Caki2 (cell line): ENCODE measurements at places on chromosomes 16 and 17.

- no peak for DNase-seq
Measured at GRCh38 chr17:76246080-76247066, 6.1 kb upstream of the RNF157 start.

- DNase-seq, result peak; percentile 95
Measured at GRCh38 chr16:30741461-30741914, 6.7 kb upstream of the PHKG2 start.

- peak; percentile 30 for DNase-seq
Measured at GRCh38 chr17:80253631-80254395, 6.8 kb upstream of the RNF213 start.

DNA sequence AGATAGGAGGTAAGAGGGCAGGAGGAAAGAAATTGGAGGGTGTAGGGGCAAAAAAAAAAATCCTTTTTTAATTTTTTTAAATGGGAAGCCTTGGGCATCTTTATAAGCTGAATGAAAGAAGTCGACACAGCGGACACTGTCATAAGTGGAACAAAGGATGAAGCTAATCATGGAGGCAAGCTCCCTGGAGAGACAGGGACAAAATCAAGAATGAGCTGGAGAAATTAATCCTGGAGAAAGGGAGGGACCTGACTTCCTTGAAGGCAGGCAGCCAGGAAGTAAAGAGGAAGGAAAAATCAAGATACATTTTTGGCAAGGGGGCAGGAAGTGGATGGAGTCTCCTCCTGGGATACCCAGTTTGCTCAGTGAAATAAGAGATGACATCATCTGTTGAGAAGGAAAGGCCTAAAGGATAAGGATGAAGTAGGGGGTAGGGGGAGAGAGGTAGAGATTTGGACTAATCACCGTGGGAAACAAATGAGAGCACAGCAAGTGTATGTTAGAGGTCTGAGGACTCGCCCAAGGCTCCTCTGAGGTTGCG, 179.3 kb downstream of the SLC39A11 start:
- no peak for DNase-seq

DNA sequence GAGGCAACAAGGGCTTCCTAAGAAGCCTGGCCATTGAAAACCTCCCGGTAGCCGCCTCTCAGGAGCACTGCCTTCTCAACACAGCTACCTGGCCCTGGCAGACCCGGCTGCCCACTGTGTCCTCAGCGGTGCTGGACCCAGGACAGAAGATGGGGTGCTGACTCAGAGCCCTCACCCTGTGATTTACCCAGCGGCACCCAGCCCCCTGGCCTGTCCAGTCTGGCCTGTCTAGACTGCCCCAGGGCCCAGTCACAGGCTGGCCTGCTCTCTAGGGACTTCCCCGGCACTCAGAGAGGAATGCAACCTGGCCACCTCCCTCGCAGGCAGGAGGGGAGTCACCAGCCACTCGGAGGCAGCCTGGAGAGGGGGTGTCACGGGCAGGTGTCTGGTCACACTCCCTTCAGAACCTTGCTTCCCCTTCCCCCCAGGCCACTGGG, 20.1 kb downstream of the PIEZO1 start:
- peak; percentile 79 for DNase-seq

DNA sequence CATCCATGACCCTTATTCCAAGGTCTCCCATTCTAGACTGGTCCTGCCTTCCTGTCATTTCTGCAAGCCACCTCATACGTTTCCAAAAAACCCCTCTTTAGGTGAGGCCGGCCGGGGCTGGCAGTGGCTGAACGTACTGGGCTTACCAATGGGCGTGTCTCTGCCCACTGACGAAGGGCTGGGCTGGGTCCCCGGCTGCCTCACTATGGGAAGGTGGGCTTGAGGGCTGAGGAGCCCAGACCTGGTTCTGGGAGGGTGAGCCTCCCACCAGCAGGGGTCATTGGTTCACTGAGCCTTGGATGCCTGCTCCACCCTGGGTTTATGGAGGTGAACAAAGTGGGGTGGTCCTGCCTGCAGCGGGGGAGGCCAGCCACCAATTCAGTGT, 19.9 kb downstream of the KDM8 start:
- DNase-seq, result no peak

- DNase-seq, result no peak
Measured at GRCh38 chr17:77999413-78000173, 41.1 kb downstream of the TNRC6C start.

- no peak for DNase-seq
Measured at GRCh38 chr16:85124636-85125346, 12.5 kb upstream of the CIBAR2 start.

GRCh38 chr17:51154176-51154575, 817 bp downstream of the NME1 start:
- DNase-seq, result no peak

DNA sequence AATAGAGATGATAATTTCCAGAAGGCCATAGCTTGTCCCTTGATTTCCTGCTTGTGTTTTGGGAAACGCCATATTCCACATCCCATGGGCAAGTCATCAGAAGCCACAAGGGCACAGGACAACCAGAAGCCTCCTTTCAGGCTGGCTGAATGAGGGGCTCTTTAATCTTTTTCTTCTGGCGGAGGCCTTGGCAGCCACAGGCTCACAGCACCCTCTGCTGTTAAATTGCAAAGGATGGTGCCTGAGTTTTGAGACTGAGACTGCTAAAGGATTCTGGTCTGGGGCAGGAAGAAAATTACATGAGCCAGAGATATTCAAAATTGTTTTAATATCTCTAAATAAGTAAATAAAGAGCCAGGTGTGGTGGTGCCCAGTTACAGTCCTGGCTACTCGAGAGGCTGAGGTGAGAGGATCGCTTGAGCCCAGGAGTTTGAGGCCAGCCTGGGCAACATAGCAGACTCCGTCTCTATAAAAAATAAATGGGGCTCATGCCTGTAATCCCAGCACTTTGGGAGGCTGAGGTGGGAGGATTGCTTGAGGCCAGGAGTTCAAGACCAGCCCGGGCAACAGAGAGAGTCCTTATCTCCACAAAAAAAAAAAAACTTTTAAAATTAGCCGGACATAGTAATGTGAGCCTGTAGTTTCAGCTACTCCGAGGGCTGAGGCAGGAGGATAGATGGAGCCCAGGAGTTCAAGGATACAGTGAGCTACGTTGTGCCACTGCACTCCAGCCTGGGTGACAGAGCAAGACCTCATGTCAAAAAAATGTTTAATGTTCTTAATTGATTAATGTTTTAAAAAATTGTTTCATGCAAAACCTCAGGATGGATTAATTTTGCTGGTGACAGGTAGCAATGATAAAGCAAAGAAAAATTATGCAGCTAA, 26.3 kb downstream of the AARSD1 start:
- DNase-seq, result peak; percentile 54

DNA sequence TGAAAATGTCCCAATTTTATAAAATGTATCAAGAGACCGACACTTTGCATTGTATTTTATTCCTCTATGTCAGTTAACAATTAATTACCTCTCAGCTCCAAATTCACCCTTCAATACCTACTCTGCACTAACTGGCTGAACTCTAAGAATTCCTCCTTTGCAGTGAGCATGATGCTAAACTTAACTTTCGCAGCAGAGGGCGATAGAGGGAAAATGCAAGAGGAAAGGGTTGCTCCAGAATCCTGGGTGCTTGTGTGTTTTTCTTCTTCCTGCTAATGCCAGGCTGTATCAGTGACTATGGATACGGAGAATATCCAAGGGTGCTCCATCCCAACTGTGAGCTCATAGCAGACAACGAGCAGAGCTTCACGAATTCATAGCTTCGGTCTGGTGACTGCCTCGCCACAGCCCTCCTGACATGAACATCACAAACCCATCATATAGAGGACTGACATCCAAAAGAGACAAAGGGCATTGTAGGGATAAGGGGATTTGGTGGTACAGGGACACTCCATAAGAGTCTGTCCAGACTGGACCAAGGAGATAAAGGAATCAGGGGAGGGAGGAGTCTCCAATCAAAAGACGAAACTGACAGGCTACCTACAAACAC, 172.9 kb downstream of the STX8 start:
- DNase-seq, result peak; percentile 19

GRCh38 chr17:34486761-34487160, 92.6 kb upstream of the TMEM132E start:
- no peak for DNase-seq

DNA sequence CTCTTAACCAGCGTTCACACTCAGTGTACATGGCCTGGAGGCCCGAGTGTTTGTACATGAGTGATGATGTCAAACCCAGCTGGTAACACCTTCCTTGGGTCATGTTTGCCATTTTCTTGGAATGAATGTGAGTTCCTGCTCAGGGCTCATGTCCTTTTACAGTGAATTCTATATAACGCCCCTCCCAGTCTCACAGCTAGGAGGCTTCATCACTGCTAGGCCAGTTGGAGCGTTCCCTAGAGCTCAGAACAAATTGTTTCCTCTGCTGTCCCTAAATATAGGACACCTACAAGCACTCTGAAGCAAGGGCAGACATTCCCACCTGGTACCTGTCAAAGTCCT, 5.5 kb downstream of the TIMM22 start:
- DNase-seq, result no peak

- no peak for DNase-seq
Measured at GRCh38 chr17:45227926-45228762, 6.5 kb downstream of the FMNL1 start.

- no peak for DNase-seq
Measured at GRCh38 chr17:68399638-68400403, 57.5 kb downstream of the WIPI1 start.

- no peak for DNase-seq
Measured at GRCh38 chr17:549177-550040, 165.2 kb downstream of the VPS53 start.

- no peak for DNase-seq
Measured at GRCh38 chr17:75153780-75154194, 525 bp downstream of the JPT1 start.

DNA sequence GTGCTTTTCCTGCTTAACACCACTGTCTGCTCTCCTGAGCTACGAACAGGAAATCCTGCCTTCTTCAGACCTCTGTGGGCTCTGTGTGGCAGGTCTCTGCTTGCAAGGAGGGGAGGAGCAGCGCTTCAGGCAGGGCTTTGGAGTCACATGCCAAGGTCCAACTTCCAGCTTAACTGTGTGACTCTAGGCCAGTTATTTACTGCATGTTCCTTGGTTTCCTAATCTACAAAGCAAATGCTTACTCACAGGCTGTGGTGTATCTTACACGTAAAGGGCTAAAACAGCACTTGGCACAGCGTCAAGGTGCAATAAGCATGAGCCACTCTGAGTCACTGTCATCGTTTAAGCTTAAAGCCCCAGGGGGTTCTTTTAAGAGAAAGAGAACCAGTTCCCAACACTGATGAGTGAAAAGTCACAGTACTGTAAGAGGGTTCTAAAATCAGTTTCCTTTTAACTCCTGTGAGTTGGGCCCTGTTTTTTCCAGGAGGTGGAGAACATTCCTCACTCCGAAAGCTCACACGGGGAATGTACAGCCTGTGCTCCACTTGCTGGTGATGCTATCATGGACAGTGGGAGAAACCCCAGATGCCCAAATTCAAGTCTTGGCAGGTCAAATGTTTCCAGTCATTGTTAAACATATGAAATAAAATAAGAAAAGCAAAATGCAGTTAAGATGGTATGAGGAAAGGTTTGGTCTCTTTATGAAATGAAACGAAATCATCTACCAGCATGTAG, 54.1 kb upstream of the BCAR1 start:
- peak; percentile 98 for DNase-seq

DNA sequence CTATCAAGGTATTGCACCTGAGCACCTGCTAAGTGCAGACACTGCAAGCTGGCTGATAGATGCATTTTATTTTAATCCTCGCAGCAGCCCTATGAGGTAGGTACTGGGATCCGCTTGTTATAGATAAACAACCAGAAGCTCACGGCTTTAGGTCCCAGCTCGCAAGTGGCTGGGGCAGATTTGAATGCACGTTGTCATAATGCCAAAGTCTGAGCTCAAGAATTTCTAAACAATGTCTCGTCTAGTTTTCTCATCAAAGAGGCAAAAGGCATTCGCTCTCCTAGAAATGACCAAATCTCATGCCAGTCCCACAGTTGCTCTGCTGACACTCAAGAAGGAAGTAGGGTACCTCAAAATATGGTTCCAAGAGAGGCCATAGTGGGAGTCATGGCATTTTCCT, 20.5 kb downstream of the SOX9 start:
- no peak for DNase-seq

DNA sequence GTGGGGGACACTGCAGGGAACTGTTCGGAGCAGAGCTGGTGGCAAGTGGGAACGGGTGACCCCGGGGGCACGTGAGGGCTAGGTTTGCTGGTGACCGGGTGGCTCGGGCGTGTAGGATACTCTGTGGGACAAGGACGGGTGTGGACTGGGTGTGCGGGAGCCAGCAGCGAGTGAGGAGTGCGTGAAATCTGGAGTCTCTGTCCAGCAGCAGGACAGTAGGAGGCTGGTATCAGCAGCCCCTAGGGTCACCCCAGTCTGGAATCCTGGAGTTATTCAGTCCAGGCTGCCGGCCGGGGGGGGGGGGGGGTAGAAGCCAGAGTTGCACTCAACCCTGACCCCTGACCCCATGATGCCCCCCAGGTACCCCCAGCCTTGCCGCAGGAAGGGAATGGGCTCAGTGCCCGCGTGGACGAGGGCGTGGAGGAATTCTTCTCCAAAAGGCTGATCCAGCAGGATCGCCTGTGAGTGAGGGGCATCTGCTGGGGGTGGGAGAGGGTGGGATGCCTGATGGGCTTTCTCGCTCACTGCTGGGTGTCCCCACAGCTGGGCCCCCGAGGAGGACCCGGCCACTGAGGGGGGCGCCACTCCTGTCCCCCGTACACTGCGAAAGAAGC, 6.2 kb downstream of the ACD start:
- no peak for DNase-seq
